Cardiac muscle cell (in vitro differentiated cells and primary cell): ENCODE measurements at places on chromosomes 2 and 18. TPM values are rescaled to one million over a fixed set of nuclear protein-coding genes. Genes with fewer than 3 reads are reported as not detected.

RESP18 gene
- total RNA-seq: not detected in 2 replicates

RAB27B gene
- 0.09 and 0.14 TPM in 2 replicates for total RNA-seq

DNA sequence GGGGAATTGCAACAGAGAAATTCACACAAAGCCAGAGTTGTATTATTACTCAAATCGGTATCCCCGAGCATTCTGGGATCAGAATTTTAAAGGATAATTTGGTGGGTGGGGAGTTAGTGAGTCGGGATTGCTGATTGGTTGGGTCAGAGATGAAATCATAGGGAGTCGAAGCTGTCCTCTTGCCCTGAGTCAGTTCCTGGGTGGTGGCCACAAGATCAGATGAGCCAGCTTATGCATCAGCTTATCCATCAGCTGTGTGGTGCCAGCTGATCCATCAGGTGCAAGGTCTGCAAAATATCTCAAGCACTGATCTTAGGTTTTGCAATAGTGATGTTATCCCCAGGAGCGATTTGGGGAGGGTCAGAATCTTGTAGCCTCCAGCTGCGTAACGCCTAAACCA is 34.3 kb upstream of the ITM2C start:
- H3K36me3 ChIP-seq: no peaks in the 10 kb centered on the region
- H3K27ac ChIP-seq: no peak overlapping the region
- no peaks in the 10 kb centered on the region for H3K4me1 ChIP-seq
- H3K4me3 ChIP-seq: no peak overlapping the region
- peaks cover 4% of the 10 kb centered on the region for H3K27me3 ChIP-seq
- DNase-seq: no peak

- DNase-seq: peak; percentile 39
- H3K36me3 ChIP-seq: no peaks in the 10 kb centered on the region
- no peaks in the 10 kb centered on the region for H3K27me3 ChIP-seq
- no peak overlapping the region for H3K27ac ChIP-seq
These were observed 20.7 kb downstream of the DTNA start for GRCh38 chr18:34730774-34731173.

DNA sequence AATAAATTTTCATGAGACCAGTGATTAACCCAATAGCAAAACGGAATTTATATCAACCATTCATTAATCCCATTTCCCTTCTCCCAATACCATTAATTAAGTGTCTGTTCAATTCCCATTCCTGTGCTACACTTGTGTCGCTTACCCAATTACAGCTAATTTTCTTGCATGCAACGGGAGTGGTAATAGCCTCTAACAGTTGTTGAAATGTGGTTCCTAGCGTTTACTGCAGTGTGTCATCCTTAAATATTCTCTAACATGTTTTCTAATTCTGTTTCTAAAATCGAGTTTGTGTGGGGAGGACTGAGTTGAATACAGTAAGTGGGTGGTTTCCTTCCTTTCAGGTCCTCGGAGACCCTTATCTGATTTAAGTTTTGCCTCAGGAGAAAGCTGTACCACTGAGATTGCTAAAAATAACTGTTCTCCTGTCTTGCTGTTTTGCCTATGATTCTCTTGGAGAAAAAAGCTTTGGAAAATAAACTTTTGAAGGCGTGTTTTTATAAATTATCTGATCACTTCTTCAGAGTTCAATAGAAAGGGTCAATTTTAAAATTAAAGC is 59.3 kb upstream of the LRRTM1 start:
- no peak overlapping the region for H3K4me3 ChIP-seq
- peaks cover 22% of the 10 kb centered on the region for H3K4me1 ChIP-seq
- H3K27me3 ChIP-seq: no peaks in the 10 kb centered on the region
- H3K27ac ChIP-seq: peak overlapping the region; percentile 45
